ENCODE measurements at places on chromosomes 2 and 18.

GRCh38 chr2:218993345-218994315, at the start of gene CRYBA2:
TSS of gene CRYBA2 (minus strand) at chr2:218993422. CDS start at chr2:218993176, 246 bp downstream.
- no peak for DNase-seq

GRCh38 chr2:218008060-218009040, 5.6 kb upstream of the TNS1 start:
- DNase-seq = no peak

- no peak for DNase-seq
Measured at GRCh38 chr2:177852389-177852788, 220.2 kb downstream of the PDE11A start.

- DNase-seq = no peak
Measured at GRCh38 chr2:69243652-69244051, 143.4 kb downstream of the GFPT1 start.

DNA sequence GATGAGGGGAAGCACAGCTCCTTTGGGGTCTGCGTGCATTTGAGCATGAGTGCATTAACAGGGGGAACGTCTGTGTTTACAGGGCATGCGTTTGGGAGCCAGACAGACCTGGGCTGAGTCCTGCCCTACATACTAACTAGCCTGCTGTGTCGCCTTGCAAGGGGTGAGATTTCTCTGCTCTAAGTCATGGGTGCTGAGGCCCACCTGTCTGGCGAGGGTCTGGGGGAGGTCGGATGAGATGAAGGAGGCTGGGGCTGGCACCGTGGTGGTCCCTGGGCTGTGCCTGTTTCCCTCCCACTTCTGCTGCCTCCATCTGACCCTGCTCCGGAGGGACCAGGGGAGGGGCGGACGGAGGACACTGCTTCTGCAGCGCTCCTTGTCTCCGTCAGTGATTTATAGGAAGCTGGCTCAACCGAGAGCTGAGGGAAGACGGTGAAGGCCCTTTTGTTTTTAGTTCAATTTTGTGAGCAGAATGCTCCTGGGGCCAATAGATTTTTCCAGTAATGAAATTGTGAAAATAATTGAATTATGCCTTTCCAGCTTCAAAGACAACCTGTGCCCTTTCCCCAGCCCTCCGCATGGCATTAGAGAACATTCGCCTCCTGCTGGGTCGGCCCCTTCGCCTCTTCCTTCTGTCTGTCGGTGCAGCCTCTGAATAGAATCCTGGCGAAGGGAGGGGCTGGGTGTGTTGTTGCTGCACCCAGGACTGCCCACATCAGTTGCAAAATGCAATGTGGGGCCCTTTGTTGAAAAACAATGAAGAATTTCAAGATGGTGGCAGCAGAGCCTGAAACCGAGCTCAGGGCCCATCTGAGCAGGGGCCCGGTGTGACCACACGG, 49.7 kb downstream of the RRM2 start:
- no peak for DNase-seq

- no peak for DNase-seq
Measured at GRCh38 chr18:63000839-63001238, 285.5 kb downstream of the PHLPP1 start.

DNA sequence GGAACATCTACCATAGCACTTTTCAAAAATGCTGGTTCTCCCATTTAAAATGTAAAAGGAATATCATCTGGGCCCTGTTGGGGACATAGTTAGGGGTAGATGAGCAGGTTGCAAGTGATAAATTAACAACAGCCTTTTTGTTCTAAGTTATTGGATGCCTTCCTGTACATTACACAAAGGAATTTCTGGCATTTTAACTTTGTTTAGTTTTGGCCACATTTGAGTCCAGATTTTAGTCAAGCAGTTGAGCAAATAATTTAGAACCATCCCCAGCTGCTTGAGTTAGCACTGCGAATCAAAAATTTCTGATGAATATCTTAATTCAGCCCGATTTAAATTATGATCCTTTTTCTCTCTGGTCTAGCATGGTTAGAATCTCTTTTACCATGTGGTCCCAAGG, 124.4 kb downstream of the TTC27 start:
- no peak for DNase-seq

DNA sequence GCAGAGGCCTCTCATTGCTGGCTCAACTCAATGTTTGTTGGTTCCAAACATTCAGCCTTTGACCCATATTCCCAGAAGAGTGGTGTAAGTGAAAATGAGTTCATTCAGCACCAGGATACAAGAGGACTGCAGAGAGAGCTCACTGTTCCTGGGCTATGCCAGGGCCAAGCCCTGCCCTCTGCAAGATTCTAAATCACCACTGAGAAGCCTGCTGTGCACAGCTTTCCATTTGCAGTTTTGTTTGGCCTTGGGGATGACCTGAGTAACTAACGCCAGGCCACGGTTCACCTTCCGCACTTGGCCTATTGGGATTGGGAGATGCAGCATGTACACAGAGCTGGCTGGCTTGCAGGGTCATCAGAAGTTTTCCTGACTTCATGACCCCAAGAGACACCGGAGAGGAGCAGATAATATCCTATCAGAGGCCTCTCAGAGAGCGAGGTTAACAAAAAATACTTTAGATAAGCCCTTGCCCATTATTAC, 12.6 kb downstream of the GKN1 start:
- DNase-seq = no peak

DNA sequence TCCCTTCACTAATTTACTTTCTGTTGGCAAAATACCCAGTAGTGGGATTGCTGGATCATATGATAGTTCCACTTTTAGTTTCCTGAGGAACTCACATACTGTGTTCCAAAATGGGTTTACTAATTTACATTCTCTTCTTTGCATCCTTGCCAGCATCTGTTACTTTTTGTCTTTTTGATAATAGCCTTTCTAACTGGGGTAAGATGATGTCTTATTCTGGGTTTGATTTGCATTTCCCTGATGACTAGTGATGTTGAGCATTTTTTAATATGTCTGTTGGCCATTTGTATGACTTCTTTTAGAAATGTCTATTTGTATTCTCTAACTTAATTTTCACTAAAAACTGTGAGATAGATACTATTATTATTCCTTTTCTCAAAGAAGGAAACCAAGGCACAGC, 411.7 kb downstream of the SOCS6 start:
- no peak for DNase-seq

- no peak for DNase-seq
Measured at GRCh38 chr2:157830696-157831570, 45.2 kb downstream of the ACVR1 start.

- DNase-seq = no peak
Measured at GRCh38 chr2:166343467-166343866, 32.3 kb downstream of the SCN9A start.

Measured in GM06990 (cell line).